ENCODE measurements at places on chromosomes 5 and 9.

DNA sequence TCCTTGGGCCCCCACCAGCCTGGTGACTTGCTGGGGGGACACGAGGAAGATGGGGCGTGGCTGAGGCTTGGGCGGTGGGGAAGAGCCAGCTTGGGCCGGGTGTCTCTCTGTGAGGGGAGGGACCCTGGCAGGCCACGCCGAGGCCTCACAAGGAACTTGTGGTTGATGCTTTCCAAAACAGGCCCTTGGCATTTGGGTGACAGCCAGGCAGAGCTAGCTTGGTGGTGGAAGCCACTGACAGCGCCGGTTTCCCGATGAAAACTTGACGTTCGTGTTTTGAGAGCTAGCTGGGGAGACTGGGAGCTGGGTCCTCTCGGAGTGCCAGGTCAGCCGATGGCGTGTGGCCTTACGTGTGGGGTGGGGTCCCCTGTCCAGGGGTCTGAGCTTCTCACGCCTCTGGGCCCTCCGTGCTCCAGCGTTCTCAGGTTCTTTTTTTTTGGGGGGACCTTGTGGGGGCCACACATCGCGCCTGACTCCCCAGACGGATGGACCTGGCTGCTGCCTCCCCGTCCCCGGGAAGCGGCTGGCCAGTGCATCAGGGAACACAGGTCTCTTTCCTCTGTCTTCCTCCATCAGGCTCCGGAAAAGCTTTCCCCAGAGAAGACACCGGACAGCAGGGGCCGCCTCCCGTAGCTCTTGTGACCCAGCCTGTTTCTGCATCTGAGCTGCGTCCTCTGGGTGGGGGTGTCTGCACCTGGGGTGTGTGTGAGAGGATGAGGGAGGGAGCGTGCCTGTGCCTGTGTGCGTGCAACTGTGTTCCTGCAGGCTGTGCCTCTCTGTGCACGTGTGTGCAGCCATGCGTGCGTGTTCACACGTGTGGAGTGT, 129.3 kb upstream of the LPCAT1 start:
- no peak for DNase-seq

DNA sequence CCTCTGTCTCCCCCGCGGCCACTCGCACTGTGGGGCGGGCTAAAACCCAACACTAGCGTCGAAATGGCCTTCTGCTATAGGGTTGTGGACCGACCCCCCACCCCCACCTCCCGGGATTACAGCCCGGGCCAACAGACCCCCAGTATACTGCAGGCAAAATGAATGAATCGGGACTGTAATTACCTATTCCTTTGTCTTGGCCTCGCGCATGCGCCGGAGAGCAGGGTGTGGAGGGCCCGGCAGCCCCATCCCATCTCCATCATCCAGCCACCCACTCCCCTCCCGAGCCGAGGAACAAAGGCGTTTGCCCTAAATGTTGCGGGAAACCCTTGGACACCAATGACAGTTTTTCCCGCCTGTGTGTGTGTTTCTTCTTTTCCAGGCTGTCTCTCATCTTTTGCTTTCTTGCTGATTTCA, 1.6 kb downstream of the BASP1 start:
- DNase-seq, result peak; percentile 57

- no peak for DNase-seq
Observed at GRCh38 chr5:107352576-107352975, 318.2 kb downstream of the EFNA5 start.

DNA sequence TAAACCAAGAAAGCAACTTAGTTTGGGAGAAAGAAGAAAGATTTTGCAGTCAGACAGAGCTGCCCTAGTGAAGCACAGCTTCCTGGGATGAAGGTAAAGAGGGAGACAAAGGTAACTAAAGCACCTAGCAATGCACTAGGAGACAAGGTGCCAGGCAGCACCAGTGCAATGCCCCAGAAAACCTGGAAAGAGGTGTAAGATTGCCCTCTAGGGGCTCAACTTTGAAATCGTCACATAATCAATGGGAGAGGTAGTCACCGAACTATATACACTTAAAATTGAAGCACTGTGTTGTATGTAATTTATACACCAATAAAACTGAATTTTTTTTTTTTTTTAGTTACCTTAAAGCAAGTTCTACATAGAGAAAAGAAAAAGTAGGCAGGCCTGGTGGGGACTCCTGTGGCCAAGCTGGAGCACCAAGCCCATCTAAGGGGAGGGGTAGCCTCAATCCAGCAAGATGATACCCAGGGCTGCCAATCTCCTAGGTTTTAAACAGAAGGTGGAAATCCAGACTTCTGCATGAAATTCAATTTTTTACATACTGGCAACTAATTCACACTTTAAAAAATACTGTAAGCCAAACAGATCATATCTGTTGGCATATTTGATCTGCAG, 48.2 kb downstream of the CDK5RAP2 start:
- peak; percentile 35 for DNase-seq

DNA sequence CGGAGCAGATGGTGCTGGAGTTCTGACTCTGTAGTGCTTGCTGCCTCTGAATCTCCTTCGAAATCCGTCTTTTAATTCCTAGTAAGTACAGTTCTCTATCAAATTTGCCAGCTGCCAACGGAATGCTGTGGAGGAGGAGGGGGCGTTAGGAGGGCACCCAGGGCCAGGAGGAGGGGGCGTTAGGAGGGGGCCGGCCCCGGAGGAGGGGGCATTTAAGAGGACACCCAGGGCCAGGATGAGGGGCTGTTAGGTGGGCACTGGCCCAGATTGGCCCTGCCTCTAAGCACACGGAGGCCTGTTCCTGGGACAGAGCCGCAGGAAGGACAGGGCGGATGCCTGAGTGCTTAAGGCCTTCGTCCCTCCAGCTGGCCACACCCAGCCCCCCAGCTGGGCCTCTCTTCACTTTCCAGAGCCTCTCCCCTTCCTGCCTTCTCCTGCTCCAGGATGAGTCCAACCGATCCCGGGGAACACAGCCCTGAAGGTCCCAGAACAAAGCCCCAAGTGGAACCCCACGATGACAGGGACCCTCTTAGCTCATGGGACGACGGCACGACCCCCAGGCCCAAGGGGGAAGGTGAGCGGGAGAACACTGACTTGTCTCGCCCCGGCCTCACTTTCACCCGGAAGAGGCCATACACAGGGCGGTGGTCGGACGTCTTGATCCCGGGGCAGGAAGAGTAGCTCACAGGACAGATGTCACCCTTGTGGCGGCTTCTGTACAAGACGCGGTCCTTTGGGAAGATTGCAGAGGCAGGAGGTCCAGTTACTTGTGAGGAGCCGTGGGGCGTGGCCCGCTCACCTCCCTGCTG, 9.8 kb downstream of the INPP5E start:
- DNase-seq, result no peak

DNA sequence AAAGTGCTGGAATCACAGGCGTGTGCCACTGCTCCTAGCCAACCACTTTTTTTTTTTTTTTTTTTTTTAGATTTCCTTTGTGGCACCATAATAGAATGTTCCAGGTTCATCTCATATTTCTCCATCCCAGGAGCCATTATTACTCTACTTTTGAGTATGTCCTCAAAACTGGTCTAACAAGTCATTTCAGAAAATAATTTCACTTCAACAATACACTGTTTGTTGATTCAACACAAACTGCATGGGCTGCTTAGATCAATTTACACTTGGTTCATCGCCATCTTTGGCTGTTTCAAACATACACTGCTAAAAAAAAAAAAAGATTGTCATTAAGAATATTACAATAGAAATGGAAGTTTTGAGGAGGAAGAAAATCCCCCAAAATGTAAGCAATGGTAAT, 57.9 kb downstream of the CSNK1A1 start:
- DNase-seq, result no peak

DNA sequence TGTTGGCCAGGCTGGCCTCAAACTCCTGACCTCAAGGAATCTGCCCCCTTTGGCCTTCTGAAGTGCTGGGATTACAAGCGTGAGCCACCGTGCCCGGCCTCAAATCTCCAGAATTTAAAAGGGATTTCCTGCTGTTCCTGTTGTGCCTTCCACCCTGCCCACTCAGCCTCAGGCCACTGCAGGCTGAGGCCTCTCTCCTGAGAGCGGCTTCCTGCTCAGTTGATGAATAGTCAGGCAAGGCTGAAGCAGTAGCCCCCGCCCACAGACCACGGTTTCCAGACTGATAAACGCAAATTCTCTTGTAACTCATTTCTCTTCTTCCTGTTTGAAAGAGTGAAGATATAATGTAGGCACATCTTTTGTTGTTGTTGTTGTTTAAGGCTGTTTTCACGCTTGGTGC, 127.0 kb upstream of the PLCXD3 start:
- no peak for DNase-seq

- no peak for DNase-seq
Observed at GRCh38 chr5:36206913-36207312, 34.8 kb downstream of the NADK2 start.

DNA sequence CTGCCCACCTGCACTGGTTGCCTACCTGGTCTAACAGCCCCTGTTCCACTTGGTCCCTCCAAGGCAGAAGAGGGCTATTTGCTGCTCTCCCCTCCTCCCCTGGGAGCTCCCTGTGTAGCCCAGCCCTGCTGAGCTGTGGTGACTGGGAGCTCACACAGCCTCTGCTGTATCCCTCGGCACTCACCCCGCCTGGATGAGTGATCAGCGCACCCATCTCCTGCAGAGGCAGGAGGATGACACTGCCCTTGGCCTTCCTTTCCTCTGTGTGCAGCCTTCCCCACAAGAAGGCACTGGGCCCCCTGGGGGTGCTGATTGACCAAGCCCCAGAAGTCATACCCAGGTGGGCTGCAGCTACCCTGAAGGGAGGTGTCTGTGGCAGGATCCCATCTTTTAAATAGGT, 134.2 kb downstream of the ADAMTS2 start:
- no peak for DNase-seq

- DNase-seq, result no peak
Observed at GRCh38 chr5:360257-361027, 38.9 kb downstream of the AHRR start.

DNA sequence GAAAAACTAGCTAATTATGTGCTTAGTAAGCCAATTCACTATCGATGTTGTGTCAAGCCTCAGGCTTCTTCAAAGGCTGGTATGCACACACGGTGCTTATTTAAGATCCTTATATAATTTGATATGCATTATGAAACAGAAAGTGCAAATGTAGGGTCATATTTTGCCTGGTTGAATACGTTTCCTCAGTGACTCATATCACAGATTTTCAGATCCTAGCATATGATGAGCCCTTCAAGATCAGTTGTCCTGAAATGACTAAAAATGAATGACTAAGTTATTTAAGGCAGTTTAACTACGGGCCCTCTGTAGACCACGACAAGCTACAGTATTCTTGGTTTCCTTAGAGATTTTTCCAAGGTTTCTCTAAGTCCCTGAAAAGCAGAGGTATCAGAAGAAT, 778.3 kb downstream of the PRELID2 start:
- no peak for DNase-seq

GRCh38 chr5:81242906-81243436, 9.8 kb downstream of the CKMT2 start:
- no peak for DNase-seq

DNA sequence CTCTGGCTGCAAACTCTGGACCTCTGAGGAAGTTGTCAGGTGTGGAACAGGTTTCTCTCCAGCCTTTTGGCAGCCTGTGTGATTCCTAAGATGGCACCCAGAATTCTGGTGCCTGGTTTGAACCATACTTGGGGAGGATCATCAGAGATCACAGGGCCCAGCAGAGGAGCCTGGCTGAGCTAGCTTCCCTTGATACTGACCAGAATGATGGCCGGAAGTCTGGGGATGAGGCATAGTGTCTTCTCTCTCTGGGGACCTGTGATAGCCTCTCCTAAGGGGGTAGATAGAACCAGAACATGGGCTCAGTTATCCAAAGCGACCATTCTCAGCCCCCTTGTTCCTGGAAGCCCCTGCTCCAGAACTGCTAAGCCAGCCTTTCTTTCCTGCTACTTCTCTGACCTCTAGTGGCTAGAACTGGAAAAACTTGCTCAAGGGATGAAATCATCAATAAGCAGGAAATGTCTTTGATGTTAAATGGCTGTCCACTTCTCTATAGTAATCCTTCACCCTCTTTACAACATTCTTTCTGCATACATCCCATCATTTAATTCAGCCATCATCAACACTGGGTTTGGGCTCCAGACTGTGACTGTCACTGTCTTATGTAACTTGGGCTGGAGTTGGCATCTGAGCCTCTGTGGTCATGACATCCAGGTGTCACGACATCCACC, 55.1 kb downstream of the C9orf152 start:
- DNase-seq, result no peak

- DNase-seq, result no peak
Observed at GRCh38 chr5:66718374-66719002, 122.3 kb downstream of the MAST4 start.

- no peak for DNase-seq
Observed at GRCh38 chr5:34476941-34477565, 179.1 kb upstream of the RAI14 start.

- no peak for DNase-seq
Observed at GRCh38 chr5:14850419-14851049, 21.0 kb downstream of the ANKH start.

DNA sequence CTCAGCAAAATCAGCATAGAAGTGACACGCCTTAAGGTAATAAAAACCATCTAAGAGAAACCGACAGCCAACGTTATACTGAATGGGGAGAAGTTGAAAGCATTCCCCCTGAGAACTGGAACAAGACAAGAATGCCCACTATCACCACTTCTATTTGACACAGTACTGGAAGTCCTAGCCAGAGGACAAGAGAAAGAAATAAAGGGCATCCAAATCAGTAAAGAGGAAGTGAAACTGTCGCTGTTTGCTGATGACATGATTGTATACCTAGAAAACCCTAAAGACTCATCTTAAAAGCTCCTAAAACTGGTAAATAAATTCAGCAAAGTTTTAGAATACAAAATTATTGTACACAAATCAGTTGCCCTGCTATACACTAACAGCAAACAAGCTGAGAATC, 393.3 kb downstream of the KIF4B start:
- DNase-seq, result no peak

DNA sequence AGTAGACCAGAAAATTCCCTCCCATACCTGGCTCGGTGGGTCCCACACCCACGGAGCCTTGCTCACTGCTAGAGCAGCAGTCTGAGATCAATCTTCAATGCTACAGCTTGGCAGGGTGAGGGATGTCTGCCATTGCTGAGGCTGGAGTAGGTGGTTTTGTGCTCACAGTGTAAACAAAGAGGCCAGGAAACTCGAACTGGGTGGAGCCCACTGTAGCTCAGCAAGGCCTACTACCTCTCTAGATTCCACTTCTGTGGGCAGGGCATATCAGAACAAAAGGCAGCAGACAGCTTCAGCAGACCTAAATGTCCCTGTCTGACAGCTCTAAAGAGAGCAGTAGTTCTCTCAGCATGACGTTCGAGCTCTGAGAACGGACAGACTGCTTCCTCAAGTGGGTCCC, 5.6 kb upstream of the GZMA start:
- no peak for DNase-seq

DNA sequence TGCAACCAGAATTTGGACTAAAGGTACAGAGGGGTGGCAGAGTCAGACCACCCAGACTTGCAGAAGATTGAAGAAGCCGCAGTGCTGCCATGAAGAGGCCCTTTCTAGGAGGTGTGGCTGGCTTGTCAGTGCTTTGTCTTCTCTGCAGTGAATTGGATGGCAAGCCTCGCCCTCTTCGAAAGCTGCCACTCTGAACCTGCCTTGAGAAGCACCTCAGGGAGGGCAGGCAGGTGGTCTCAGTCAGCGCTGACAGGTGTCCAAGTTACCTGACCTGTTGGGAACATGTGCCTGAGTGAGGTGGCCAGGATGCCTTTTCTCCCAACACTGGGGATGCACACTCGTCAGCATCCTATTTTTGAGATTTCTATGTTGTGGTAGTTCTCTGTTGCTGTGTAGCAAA, 6.2 kb downstream of the TENT4A start:
- DNase-seq, result no peak

Measured in NCI-H1417 treated with DMSO at 0.1 percent for 48 hours (cell line).